ENCODE measurements at places on chromosomes 6 and 20.

DNA sequence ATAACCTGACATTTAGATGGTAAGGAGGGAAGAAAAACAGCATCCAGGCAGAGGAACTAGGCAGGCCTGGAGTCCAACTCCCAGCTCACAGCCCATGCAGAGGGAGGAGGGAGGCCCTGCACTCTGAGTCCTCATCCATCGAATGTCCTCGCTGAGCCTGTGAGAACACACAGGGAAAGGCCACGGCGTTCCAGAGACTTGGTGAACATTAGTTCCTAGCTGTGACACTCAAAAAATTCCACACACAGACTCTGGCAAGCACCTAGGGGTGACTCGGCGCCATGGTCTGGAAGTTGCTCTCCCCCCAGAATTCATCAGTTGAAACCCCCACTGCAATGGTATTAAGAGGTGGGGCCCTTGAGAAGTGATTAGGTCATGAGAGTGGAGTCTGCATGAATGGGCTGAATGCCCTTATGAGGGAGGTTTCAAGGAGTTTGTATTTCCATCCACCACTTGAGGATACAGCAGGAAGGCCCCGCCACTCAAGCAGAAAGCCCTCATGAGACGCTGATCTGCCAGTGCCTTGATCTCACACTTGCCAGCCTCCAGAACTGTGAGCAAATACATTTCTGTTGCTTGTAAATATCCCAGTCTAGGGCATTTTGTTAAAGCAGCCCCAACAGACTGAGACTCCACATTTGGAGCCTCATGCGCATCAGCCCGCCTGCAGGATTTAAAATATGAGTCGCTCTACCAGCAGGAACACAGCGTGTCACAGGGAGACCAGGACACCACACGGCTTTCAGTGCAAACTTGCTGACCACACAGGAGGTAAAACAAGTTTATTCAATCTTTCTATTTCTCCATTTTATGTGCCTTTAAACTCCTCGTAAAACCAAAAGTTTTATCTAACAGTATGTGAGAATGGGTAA lies 73.9 kb downstream of the WDR27 start:
- DNase-seq, result no peak

- no peak for DNase-seq
Measured at GRCh38 chr6:113636357-113636824, 220.8 kb upstream of the MARCKS start.

DNA sequence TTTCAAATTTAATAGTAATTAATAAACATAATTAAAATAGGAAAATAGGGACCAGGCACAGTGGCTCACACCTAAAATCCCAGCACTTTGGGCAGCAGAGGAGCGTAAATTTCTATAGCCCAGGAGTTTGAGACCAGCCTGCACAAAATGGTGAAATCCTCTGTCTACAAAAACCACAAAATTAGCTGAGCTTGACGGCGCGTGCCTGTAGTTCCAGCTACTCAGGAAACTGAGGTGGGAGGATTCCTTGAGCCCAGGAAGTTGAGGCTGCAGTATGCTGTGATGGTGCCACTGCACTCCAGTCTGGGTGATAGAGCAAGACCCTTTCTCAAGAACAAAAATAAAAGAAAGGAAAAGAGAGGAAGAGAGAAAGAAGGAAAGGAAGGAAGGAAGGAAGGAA lies 1387.0 kb upstream of the ADGRB3 start:
- no peak for DNase-seq

GRCh38 chr6:96939007-96939805 lies 14.7 kb downstream of the KLHL32 start:
- DNase-seq, result peak; percentile 86

DNA sequence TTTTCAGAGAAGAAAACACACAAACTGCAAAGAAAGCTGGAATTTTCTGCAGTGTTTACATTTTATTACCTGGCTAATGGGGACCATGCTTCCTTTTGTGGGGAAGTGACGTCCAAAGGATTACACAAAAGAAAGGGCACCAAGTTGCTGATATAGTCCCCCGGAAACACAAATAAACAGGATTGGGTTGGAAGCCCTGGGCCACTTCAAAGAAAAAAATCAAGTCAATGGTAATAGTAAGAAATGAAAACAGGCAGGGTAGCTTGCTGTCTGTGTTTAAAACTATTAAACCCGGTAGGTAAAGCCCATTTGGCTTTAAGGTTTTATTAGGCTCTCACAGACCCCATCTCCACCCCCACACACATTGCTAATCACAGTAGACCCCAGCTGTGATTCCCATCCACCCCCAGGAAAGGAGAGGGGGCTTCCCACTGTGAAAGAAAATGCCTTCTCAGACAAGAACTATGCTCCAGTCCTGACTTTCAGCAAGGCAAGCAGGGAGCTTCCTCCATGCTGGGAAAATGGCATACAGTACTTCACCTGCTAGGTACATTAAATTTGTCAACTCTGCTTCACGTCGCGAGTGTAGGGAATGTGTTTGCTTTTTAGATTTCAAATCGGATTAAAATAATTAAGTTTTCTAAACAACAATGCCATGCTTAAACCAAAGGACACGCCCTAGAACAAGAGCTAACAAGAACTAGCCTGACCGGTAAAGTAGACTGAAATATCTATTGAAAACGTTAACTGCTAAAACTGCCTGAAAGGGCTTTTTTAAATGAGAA lies 1.1 kb downstream of the PERP start:
- DNase-seq, result no peak

- no peak for DNase-seq
Measured at GRCh38 chr6:91088515-91088914, 501.6 kb upstream of the MAP3K7 start.

- DNase-seq, result no peak
Measured at GRCh38 chr20:24676978-24677370, 207.5 kb downstream of the SYNDIG1 start.

DNA sequence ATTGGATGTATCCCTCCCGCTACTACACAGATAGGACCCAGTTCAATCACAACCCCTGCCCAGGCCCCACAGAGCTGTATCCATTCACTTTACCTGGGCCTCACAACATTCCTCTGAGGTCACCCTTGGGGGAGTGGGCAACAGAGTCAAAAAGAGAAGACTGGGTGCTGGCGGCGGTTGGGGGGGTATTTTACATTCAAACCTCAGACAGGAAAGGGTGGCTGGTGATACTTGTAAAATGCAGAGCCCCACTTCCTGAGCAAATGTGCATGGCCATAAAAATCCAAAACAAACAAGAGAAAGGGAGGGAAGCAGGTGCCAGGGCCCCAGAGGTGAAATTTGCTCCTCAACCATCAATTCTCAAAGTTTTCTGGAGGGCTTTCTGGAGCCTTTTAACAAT lies 3.5 kb downstream of the LRFN2 start:
- no peak for DNase-seq

DNA sequence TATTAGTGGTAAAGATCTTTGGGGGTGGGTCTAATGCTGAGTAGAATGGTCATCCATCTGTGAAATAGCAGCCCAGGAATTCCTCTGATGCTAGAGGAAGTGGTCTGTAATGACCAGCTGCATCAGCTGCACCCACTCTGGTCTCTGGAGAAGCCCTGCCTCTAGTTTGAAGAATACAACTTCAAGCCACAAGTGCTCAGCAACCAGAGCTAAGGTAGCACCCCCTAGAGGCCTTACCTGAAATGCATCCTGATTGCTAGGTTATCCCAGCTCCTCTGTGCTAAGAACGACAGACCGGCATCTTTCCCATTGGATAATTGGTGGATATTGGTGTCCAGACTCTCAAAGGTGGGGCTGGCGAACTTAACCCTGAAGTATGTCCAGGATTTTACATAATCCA lies 58.2 kb downstream of the DNAH8 start:
- no peak for DNase-seq

GRCh38 chr20:44273231-44274215 lies 26.4 kb downstream of the GDAP1L1 start:
- no peak for DNase-seq

GRCh38 chr6:31546958-31547726 lies at the start of gene NFKBIL1:
TSS of gene NFKBIL1 (plus strand) at chr6:31547608. CDS start at chr6:31547695, 87 bp downstream.
- peak; percentile 85 for DNase-seq

GRCh38 chr6:113960795-113961194 lies 10.2 kb downstream of the HDAC2 start:
- DNase-seq, result no peak

DNA sequence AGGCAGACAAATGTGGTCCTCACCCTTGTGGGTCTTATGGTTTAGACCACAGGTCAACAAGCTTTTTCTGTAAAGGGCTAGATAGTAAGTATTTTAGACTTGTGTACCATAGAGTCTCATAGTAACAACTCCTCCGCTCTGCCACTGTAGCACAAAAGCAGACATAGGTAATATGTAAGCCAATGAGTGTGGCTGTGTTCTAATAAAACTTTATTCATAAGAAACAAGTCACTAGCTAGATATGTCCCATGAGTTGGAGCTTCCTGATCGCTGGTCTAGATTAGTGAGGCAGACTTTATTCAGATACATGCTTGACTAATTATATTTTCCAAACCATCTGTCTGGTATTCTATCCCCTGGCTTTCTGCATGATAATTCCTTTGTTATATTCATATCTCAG lies 196.4 kb upstream of the TSHZ2 start:
- no peak for DNase-seq

GRCh38 chr6:221531-222349 lies 70.5 kb upstream of the DUSP22 start:
- DNase-seq, result no peak
